ENCODE measurements at places on chromosomes 4 and X.

- DNase-seq: no peak
Observed at GRCh38 chr4:118957722-118958445, 69.2 kb downstream of the SYNPO2 start.

DNA sequence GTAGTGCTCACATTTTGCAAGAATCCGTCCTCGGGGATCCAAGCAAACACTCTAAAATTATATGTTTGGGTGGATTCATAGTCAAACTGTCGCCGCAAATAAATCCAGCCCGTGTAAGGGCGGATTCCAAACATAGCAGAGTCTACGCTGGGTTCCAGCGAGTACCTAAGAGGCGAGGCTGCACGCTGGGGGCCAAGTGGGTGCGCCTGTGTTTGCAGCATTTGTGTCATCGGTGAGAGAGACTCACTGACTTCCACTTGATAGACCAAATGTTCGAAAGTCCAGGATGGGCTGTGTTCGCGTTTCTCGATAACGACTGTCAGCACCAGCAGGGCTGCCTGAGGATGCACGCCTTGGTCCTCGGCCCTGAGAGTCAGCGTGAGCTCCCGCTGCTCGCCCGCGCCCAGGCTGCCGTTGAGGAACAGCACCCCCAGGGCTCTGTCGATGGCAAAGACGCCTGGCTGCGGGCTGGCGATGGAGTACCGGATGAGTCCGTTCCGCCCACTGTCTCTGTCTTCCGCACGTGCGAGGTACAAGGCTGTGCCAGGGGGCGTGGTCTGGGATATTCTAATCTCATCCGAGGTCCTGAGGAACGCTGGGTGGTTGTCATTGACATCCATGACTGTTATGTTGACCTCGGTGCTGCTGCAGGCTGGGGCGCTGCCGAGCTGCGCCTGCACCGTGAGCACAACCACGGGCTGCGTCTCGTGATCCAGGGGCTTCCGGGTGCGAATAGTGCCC, 158.7 kb downstream of the DCHS2 start:
- peak; percentile 64 for DNase-seq

GRCh38 chr4:122827879-122828601, 1.4 kb downstream of the FGF2 start:
- peak; percentile 21 for DNase-seq

DNA sequence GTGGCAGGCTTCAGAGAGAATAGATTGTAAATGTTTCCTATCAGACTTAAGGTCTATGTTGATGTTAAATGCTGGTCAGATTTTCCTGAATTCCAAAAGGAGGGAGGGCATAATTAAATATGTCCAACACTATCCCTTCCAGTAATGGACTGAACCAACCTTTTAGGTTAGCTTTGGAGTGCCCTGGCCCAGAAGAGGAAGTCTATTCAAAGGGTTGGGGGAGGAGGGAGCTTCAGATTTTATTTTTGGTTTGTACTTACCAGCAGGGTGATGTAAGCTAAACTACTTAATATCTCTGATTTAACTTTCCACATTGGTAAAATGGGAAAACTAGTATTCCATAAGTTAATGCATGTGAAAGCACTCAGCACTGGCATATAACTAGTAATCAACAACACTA, 91.1 kb downstream of the RBM46 start:
- DNase-seq: no peak

GRCh38 chr4:648579-649292, 23.4 kb downstream of the PDE6B start:
- DNase-seq: no peak

DNA sequence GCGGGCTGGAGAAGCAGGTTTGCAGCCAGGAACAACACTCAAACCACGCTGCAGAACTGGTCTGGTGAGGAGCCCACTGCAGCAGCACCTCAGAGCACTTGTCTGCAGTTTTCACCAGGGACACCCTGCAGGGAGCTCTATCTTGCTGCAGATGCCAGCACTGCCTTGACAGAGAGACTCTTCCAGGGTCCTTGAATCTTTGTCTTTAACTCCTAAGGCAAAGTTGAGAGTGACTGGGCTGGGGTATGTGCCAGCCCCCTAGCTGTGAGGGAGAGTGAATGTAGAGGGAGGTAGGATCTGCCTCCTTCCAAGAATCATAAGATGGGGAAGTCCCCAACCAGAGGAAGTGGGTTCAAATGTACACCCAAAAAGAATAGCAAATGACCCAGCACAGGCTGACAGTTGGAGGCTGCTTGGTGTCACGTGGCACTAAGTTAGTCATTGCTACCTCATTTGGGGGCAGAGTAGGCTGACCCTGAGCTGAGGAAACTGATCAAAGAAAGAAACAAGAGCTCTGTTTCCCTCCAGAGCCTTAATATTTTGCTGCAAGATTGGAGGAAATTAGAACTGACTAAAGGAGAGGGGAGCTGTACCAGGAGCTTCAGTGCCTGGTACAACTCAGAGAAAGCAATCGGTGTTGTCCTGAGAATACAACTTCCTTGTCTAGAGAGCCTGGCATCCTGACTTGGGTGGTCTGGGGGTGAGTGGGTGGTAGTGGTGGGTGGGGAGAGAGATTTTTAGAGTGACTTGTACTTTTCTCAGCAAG, 28.2 kb upstream of the HUWE1 start:
- DNase-seq: peak; percentile 63

GRCh38 chr4:185589067-185589836, 53.9 kb upstream of the PDLIM3 start:
- DNase-seq: no peak

DNA sequence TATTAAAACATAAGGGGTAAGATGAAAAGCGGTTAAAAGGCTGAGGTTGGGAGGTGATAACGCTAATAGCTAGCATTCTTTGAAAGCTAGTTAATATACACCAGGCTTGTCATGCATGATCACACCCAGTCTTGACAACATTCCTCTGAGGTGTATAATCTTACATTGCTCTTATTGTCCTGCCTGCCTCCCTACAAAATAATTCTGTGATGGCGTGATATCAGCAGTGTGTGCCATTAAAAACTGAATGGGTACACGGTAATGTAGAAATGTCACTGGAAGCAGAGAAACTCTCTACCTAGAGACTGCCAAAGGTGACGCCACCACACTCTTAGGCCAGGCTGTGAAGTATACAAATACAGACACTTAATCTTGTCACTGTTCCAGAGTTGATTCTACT, 68.1 kb downstream of the DIAPH2 start:
- no peak for DNase-seq

DNA sequence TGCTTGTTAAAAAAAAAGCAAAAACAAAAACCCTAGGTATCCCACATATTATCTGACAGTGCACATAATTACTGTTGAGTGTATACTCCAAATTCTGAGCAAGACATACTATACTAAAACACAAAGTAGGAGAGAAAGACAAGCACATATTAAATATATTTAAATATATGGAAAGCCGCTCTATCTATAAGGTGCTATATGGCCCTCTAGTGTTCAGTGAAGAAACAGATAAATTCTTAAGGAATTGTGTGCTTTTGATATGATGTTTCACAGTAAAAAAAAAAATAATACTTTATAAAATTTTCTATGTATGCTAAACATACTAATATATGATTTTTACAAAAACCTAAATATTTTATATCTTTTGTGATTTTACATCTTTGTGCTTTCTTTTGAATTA, 137.8 kb downstream of the FBXW7 start:
- no peak for DNase-seq

DNA sequence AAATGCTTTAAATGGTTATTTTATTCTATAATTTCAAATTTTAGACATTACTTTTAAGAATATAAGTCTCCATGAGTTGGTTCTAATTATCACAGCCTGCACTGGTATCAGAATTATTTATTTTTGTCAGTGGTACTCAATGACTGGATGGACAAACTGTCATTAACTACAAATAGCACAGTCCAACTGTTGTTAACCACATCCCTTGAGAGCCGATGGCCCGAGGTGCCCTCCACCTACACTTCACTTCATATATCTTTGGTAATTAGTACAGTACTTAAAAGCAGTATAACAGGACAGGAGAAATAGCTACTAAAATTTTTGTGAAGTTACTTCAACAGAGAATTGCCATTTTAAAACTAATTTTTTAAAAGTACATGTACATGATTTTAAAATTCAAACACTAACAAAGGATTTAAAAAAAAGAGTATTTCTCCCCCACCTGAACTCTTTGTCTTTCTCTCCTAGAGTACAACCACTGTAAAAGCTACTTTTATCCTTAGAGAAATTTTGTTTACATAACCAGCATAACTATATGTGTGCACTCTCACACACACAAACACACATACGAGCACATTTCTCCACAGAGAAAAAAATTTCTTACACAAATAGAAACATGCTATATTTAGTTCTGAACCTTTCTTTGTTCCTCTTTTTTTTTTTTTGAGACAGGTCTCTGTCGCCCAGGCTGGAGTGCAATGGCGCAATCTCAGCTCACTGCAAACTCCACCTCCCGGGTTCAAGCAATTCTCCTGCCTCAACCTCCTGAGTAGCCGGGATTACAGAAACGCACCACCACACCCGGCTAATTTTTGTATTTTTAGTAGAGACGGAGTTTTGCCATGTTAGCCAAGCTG, 6.5 kb downstream of the TIFA start:
- DNase-seq: no peak

DNA sequence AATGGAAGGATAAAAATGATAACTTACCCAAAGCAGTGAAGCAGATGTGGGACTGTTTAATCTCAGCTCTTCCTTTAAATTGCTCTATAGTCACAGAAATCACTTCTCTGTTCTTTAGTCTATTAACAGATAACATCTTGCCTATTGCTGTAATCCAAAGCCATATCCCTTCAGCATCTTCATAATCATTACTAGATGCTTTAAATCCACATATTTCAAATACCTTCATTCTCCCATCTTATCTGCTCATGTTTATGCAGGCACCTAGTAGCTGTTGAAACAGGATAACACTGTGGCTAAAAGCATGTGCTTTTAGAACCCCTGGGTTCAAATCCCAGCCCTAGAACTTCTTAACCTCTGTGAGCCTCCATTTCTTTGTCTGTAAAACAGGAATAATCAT, 209.9 kb downstream of the RELL1 start:
- DNase-seq: no peak

DNA sequence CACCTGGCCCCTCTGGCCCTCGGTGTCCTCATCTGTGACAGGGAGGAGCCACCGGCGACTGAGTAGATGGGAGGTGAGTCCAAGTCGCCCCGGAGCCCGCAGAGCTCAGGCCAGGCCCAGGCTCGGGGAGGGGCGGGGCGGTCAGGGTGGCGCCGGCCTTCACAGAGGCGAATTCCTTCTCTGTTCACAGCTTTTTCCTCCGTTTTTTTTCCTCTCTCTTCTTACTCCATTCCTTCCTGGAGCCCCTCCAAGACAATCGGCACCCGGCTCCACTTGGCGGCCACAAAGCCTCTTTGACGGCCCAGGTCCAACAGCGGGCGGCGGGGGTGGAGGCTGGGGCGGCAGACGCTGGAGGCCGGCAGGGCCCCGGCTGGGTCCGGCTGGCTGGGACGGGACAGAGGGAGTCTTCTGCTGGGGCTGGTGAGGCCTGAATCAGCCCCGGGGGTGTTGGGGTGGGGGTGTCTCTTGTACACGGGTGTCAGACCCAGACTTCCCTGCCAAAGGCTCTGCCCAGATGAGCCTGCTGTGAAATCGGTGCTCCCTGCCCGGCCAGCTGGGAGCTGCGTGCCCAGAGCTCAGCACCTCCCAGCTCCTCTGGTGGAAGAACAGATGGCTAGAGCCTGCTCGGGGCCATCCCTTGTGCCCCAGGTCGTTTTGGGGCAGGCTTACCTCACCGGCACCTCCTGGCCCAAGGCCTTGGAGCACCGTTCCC, 22.6 kb downstream of the FGFRL1 start:
- no peak for DNase-seq

GRCh38 chr4:46506876-46507275, 116.9 kb upstream of the GABRA2 start:
- no peak for DNase-seq

- DNase-seq: no peak
Observed at GRCh38 chr4:69713593-69713992, 46.8 kb downstream of the SULT1B1 start.

GRCh38 chr4:61507091-61507490, 307.0 kb downstream of the ADGRL3 start:
- DNase-seq: no peak

- no peak for DNase-seq
Observed at GRCh38 chr4:36854554-36854953, 390.0 kb upstream of the NWD2 start.

GRCh38 chr4:169658196-169658595, 37.8 kb downstream of the CLCN3 start:
- no peak for DNase-seq

DNA sequence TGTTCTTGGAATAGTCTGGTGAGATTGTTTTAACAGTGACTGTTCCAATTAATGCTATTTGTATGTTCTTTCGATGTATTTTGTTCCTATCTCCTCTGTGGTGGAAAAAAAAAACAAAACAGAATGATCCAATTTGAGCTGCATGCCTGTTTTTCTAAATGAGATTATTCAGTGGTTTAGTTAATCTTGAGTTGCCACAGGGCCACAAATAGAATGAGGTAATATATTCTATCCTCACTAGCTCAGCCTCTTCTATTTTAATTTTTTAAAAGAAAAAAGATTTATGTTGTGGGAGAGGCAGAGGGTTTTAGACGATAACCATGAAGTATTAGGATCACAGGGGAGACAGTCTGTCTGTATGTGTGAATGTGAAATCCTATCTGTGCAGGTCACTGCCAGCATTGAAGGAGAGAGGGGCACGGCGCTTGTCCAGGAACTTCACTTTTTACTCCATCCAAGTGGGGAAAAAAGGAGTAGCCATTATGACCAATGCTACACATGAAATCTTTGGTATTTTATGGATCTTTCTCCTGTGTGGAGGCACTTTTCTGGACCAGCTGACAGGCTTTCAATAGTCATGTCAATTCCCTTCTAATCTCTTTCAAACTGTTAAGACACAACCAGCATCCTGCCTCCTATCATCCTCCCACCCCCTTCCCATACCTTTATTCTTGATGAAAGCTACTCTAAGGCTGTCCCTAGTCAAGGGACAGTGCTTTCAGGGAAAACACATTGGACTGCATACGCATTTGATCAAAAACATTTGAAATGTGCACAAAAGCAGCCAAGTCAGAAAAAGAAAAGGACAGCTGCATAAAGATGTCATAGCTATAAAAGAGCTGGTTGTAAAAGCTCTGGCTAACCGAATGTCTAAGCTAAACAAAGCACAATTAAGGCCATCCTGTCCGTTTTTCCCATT, 1063.8 kb upstream of the INTU start:
- no peak for DNase-seq

DNA sequence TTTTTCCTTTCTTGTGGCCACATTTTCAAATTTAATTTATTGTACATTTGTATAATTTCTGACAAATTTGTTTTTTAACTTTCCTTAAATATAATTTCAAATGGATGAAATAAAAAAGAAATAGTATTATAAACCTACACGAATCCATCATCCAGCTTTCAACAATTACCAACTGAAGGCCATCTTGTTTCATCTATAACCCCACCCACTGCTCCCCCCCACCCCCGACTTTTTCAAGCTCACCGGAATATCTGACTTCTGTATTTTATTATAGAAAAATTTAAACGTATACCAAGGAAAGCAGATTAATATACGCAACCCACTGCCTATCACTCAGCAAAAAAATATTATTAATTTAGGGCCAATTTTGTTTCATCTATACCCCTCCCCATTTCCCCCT, 1.1 kb downstream of the MORF4L2 start:
- no peak for DNase-seq
